T-helper 22 cell (primary cell): ENCODE measurements at places on chromosomes 5 and 9.
A peak's percentile ranks its signal among the peaks of the same experiment; 100 is the strongest.

DNA sequence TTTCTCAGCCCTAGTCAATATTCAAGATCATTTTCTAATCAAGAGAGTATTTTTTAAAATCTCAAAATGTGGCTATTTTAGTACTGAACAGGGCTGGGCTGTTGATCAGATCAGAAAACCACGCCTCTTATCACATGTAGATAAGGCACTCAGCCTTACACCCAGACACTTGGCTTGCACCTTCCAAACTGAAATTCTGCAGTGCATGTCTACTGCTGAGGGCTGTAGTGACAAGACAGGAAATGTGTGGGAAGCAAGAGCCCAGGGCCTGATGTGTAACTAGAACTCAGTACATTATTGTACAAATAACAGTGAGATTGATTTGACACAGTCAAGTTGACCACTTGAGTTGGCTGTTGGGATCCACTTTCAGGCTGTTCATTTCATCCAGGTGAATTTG is 48.6 kb downstream of the UBE2QL1 start:
- no peak for DNase-seq

DNA sequence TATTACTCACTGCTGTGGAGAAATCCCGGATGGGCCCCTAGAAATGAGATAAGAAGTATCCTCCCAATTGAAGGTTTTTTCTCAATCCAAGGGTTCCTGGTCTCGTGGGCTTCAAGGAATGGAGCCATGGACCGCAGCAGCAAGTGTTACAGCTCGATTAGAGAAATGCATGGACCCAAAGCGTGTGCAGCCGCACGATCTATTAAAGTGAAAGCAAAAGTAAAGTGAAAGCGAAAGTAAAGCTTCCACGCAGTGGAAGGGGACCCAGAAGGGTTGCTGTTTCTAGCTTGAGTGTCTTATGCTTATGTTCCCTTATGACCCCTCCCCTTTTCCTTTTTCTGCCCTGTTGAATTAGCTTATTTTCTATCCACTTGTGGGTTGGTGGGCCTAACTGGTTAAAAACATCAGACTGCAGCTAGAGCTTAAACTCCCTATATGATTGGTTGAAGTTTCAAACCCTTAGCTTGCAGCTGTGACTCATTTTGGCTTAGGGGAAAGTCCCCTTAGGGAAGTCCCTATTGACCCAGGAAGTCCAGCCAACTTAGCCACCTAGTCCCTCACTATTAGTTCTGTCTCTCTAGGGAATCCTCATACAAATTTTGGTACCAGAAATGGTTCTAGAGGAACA is 1111.8 kb downstream of the TAF11L14 start:
- DNase-seq = peak; percentile 8

GRCh38 chr5:175457466-175457865 is 13.5 kb upstream of the DRD1 start:
- no peak for DNase-seq

DNA sequence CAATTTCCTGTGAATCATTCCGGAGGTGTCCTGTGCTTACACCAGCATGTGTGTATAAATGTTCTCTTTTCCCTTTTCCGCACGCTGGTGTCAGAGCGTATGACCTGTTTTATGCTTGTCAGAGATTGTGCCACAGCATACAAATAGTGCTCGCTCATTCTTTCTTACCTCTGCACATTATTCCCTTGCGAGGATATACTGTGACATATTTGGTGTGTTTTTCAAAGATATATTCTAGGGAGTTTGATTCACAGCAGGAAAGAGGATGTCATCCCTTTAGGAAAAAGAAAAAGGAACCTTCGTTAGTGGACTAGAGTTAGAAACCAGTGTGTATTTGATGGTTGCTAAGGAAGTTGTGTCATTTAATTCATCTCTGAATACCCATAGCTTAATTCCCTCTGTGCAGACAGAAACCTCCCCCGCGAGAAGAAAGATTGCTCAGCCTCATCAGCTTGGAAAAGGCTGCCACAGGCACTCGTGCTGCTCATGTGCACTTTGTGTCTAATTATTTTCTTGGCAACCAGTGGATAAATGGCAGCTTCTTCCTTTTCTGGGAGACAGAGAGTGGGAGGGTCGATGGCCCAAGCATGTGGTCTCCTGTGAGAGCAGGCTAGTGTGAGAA is 14.7 kb upstream of the CCIN start:
- no peak for DNase-seq

- DNase-seq = no peak
These were observed 1.1 kb upstream of the DOCK2 start for GRCh38 chr5:169635936-169636335.
